ENCODE measurements at places on chromosomes 2 and 18.

DNA sequence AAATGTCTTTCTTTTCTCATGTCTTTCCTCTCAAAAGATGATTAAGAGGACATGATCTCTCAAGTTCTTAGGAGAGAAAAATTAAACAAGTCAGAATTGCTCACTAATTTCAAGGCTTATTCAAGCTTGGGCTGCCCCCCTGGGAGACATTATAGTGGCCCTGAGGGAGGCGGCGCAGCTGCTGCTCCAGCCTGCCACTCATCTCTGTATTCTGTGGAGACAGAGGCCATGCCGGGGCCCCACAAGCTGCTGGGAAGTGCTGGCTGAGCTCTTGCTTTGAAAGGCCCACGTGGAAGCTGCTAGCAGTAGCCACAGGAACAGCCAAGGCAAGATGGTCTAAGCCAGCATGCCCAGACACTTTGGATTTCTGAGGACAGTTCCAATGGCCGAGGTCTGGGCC lies 267.4 kb downstream of the LNPK start:
- DNase-seq, result no peak

GRCh38 chr2:42050703-42051542 lies 3.1 kb downstream of the PKDCC start:
- DNase-seq, result no peak

GRCh38 chr2:111930875-111931274 lies 32.5 kb downstream of the MERTK start:
- no peak for DNase-seq

DNA sequence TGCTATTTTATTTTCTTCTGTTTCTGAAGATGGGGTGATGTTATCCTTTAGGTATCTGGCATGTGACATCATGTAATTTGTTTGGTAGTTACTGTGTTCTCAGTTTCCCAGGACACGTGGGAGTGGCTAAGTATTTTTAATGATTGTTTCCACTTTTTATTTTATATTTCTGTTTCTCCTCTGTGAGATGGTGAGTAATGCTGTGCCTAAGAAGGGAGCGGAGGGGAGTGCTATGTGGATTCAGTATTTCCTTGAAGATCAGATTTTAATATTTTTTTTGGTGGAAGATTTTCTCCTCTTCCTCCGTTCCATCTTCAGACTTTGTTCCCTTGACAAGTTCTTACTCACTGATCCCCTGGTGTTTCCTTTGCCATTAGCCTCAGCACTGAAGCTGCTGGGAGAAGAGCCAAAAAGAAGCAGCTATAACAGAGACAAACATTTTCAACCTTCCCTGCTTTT lies 180.0 kb upstream of the MMADHC start:
- no peak for DNase-seq

DNA sequence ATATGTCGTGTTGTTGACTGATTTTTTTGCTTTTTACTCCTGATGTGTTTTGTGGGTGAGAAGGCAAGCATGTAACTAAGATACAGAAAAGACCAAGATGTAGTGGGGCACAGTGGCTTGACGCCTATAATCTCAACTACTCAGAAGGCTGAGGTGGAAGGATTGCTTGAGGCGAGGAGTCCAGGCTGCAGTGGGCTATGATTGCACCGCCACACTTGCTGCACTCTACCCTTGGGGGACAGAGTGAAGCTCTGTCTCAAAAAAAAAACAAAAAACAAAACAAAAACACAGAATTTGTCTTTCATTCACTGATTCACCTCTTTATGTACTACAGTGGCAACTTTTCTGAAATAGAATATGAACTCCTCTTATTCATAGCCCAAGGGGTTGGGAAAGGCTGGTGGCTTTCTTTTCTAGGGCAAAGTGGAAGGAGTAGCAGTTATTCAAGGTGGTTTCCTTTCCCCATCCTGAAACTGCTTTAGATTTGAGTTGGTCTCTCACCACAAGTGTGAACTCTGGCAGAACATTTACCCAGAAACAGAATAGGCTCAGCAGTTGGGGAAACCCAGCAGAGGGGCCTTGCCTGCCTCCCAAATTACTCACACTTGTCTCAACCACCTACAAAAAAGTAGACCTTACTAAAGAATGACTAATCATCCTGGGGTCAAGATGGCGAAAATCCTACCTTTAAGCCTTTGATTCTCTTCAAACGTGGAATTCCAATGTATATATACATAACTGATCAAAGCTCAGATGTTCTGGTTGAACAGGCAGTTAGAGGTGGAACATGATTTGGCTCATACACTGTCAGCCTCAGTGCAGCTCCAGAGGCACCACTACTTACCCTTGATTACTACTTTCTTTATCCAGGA lies 6.5 kb downstream of the TANK start:
- DNase-seq, result peak; percentile 74

DNA sequence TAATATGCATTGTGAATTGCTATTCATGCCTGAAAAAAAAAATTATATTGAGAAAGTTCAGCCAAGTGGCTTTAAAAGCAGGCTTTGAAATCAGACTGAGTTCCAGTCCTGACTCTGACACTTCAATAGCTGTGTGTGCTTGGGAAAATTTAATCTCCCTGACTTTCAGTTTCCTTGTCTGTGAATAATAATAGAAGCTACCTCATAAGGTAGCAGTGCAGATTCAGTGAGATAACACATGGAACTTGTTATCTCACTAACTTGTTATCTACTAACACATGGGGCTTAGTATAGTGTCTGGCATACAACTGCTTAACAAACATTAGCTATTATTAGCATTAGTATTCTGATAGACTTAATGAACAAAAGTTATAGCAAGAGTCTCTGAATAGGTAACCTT lies 14.9 kb downstream of the ALS2 start:
- no peak for DNase-seq

DNA sequence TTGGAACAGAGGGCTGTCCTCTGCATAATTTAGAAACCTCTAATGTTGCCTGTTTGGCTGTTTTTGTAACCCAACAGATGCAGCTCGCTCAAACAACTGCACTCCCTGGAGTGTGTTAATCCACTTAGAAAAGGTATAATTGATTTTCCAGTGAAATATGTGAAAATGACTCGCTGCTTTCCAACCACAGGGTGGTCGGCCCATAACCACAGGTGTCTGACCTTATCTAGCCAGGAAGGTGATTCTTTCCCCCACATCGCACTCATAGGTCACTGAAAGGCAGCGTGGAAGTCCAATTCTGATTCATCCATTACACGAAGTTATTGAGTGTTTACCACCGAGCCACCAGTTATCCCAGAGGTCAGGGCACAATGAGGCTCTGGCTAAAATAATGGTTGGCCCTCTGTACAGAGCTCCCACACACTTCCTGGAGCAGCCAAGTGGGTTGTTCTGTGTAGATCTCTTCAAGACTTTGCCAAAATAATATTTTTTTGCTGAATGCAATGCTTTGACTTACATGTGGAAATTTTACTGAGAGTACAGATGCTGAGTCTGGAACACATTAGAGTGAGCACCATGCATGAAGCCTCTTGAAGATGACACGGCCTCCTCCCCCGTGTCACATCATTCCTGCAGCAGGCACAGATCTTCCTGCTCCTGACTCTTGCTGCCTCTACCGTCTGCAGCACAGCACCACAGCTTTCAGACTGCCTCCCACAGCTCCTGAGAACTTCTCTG lies 396.2 kb downstream of the ZNF516 start:
- DNase-seq, result no peak

GRCh38 chr2:197908990-197909776 lies 104.8 kb downstream of the PLCL1 start:
- DNase-seq, result no peak

DNA sequence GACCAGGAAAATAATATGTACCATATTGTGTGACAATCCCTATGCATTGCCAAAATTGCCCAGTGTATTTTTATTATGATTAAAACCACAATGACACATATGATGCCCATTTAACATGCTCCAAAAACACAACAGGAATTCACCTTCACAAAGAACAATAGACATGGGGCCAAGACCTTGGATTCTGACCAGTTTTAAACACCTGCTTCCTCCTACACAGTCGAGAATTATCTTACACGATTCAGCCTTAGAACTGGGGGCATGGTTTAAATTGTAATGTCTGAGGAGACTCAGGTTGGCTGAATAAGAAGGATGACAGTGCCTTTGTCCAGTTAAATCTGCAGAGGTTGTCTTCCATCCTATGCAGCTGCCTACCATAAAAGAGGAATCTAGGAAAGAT lies 212.7 kb downstream of the PLCL1 start:
- DNase-seq, result no peak

DNA sequence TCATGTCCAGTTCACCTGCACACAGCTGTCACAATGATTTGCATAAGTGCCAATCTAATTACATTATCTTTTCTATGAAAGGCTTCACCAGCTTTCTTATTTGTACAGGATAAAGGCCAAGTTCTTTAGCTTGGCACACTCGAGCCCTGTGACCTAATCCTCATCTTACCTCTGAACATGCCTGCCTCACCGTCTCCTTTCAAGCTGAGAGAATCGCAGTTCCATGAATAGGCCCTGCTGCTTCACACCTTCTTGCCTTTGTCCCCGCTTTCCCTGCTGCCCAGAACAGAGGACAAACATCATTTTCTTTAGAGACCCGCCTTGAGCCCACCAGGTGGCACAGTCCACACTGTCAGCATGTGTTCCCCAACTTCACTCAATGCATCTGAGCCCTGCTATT lies 1094.7 kb downstream of the BCL11A start:
- no peak for DNase-seq

- no peak for DNase-seq
Observed at GRCh38 chr2:40455661-40456060, 3.8 kb upstream of the SLC8A1 start.

- no peak for DNase-seq
Observed at GRCh38 chr18:8972116-8972515, 130.4 kb upstream of the NDUFV2 start.

DNA sequence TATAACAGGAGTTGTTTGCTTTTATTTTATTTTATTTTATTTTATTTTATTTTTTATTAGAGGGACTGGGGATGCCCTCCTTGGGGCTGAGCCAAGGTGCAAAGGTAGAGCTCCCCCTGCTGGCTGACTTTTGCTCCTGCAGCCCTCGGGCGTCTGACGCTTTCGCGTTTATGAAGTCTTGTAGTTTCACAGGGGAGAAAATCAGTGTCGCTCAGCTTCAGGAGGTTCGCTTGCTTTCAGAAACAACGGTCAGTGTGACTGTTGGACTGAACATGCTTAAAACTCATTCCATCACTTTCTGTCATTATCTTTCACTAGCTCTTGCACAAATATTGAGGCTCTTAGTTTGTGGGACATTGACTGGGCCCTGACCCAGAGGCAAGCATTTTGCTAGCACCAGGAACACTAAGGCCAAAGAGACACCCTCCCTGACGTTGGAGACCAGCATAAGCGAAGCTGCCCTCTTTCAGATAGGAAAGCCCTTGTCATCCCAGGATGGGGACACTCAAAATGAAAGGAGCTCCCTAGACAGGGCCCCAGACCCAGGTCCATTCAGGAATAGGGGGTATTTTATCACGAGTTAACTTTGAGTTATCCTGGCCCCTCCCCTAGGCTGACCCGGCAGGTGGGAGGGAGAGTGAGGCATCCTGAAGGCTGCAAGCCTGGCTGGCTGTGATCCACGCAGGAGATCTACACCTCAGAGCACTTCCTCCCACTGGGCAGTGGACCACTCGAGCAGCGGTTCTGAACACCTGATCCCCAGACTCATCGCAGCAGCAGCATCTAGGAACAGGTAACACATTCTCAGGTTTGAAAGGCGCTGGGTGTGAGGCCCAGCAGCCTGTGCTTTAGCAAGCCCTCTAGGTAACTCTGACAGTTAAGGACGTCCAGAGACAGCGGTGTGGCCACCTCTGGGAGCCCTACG lies 34.4 kb downstream of the LGALSL start:
- DNase-seq, result peak; percentile 76

DNA sequence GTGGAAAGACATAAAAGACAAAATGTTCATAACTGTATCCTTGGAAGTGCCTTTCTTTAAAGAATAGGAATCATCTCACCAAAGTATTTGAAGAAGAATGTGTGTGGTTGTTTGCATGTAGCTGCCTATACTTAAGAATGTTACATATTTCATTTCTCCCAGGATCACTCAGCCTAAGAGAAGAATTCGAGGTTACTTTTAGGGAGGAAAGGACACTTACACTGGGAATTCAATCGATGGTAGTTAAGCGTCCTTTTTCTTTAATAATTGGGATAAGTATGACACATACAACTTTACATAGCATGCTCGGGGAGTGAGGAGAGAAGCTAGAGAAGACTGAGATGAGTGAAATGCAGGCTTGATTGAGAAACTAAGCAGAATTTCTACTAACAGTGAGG lies 22.0 kb upstream of the CYP1B1 start:
- no peak for DNase-seq

DNA sequence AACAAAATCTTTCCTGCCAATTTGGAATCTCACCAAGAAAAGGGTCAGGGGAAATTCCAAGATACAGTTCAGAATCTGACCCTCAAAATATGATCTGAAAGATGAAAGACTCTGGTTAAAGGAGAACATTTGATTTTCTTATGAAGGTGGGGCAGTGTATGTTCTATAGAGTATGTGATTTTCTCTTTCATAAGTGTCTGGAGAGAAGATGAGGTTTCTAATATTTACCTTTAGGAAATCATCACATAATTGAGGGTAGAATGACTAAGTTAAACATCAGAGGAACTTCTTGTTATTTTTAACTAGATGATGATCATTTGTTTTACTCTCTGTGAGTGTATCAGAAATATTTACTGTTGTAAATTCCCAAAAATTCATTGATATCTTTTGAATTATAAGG lies 27.8 kb upstream of the MBOAT2 start:
- no peak for DNase-seq

- DNase-seq, result no peak
Observed at GRCh38 chr2:227748079-227748478, 2.4 kb downstream of the SCYGR8 start.

GRCh38 chr2:79994161-79994560 lies 310.4 kb downstream of the LRRTM1 start:
- DNase-seq, result no peak

- no peak for DNase-seq
Observed at GRCh38 chr18:62030091-62030985, 137.5 kb upstream of the RNF152 start.

GRCh38 chr2:9596621-9597311 lies 34.0 kb downstream of the YWHAQ start:
- no peak for DNase-seq

DNA sequence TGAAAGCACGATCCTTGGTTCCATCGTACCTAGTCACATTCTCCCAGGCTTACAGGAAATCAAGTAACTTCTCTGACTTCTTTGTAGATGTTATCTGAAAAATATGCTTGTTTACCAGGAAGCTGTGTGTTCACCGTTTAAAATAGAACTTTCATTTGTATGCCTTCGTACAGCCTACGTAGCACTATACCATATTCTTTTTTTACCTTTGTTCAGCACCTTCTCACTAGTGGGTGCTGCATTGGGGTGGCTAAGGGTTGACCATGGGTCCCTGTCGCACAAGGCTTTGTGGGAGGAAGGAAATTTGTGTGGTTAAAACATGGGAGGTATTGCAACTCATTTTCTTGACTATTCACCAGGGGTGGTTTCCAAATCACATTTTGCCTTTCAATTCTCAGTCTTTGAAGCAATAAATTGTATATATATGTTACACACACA lies 16.6 kb downstream of the MALT1 start:
- peak; percentile 85 for DNase-seq

GRCh38 chr2:43269706-43270105 lies 43.3 kb upstream of the ZFP36L2 start:
- DNase-seq, result no peak
